ENCODE measurements at places on chromosomes 11 and 22.

- no peak for DNase-seq
These were observed 29.1 kb downstream of the OR52K1 start for GRCh38 chr11:4511282-4512245.

GRCh38 chr11:66609721-66610617, 6.5 kb upstream of the RBM14 start:
- no peak for DNase-seq

DNA sequence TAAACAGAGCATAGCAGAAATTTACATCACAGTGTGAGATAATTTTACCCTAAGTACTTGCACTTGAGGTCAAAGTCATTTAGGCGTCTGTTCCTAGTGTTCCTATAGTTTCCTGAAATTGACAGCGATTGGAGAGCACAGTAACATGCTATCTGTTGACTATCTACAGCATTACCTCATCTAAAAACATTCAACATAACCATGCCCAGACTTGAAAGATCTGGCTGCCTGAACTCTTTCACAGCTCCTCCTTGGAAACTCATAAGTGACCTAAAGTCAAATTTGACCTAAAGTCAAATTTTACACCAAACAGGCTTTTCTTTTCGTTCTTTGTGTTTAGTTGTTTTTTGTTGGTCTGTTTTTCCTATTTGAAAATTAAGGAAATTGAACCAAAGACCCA, 233.8 kb upstream of the UBASH3B start:
- DNase-seq: no peak

DNA sequence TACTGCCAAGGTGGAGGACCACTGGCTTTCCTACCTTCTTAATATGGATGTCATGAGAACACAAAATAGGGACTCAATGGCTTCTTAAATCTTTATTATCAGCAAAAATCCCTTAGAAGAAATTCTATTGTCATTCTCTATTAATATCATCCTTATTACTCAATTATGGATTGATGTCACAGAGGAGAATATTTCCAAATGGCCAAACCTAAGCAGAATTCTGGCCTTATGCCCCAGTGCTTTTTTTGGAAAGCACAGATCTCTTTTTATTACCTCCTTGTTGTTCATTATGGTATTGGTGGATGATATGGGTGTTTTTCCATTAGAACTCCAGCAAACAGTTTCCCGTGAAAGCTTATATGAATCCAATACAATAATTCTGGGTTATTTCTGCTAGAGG, 9.9 kb downstream of the CRTAM start:
- no peak for DNase-seq

DNA sequence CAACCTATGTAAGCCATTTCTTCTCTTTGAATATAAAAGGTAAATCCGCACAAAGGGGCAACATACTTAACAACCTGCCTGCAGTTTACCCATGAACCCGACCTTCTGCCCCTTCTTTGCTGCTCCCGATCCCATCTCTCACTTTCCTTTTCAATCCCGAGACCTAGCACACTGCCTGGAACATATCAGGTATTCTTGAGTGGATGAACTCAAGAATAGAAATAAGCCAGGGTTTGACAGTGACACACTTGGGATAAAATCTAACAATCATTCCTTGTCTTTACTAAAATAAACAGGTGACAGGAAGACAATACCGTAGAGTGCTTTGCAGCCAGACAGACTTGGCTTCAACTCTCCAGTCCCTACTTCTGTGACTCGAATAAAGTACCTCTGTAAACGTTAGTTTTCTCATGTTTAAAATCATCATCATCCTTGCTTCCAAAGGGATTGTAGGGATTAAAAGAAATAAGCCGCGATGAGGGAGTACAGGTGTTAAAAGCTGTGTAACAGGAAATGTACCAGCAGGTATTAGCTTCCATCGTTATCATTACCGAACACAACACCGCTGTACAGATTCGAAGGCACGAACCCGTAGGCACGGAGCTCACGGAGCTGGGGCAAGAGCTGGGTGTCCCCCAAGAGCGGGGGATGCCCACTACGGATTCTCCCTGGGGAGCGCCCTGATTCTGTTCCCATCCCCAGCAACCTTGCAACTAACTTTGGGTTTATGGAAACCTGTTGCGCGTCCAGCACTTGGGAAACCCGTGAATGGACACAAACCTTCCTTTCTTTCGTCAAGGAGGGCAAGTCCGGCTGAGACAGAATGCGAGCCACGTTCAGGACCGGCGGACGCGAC, 720 bp downstream of the UFD1 start:
- peak; percentile 46 for DNase-seq

- peak; percentile 19 for DNase-seq
These were observed 44.9 kb upstream of the VSTM5 start for GRCh38 chr11:93895106-93895862.

DNA sequence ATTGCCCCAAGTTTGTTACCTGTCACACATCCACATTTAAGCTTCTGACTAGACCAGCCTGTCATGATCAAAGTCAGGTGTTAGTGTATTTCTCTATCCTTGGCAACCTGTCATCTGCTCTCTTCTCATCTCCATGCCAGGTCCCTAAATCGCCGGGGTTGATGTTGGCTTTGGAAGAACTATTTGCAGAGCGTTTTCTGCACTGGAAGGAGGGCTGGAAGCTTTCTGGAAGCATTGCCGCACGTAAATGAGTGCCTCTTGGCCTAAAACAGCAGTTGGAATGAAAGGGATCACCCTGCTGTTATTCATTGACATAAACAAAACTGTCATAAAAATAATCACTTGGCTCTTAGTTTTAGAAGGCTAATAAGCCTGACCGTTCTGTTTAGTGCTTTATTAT, 1.4 kb downstream of the TTC12 start:
- no peak for DNase-seq

DNA sequence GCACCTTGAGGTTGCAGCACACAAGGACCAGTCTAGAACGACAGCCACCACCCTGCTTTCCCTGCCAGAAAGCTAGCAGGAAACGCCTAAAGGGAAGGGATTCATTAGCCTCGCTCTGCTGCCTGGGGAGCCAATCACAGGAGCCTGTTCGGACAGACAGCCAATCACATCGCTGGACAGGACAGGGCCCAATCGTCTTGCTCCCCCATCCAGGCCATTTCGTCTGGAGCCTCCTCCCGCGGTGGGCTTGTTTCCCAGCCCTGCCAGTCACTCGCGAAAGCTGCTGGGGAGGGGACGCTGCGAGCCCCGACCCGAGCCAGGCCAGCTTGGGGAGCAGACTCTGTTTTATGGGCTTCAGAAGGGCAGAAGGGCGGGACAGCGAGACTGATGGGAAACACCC, 79.8 kb upstream of the NCAM1 start:
- DNase-seq: no peak

DNA sequence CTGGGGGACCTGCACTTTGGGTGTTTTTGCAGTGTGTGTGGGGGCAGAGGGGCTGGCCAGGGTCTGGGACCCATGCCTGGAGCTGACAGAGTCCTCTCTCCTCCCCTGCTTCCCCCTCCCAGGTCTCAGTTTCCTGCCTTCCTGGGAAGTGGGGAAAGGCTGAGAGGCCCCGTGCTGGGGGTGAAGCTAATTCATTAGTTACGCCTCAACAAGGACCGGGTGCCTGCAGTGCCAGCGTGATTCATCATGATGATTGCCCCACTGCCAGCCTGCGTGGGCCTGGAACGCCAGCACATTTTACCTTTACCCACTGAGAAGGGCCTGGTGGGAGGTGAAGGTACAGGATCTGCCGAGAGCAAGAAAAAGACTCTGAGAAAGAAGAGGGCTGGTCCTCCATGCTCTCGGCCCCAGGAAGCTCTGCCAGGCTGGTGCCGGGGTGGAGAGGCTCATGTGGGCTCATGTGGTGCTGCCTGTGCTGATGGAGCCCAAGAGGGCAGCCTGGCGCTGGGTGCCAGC, 2.9 kb upstream of the LRRC10B start:
- no peak for DNase-seq

Measured in activated CD4-positive, alpha-beta T cell treated with anti-CD3 and anti-CD28 coated beads for 36 hours (primary cell).